ENCODE measurements at places on chromosomes 1 and 21.
A peak's percentile ranks its signal among the peaks of the same experiment; 100 is the strongest.

GRCh38 chr1:87335175-87335884 lies 6.7 kb downstream of the LMO4 start:
- H3K36me3 ChIP-seq: peaks cover 9% of the 10 kb centered on the region
- H3K27me3 ChIP-seq: peaks cover 30% of the 10 kb centered on the region
- H3K27ac ChIP-seq: peak overlapping the region; percentile 90
- H3K4me1 ChIP-seq: peaks cover 55% of the 10 kb centered on the region
- DNase-seq: peak; percentile 75

- H3K27ac ChIP-seq: peak overlapping the region; percentile 75
- peaks cover 2% of the 10 kb centered on the region for H3K36me3 ChIP-seq
- H3K27me3 ChIP-seq: no peaks in the 10 kb centered on the region
- no peaks in the 10 kb centered on the region for H3K4me1 ChIP-seq
- DNase-seq: no peak
- no peak overlapping the region for H3K4me3 ChIP-seq
These were observed 211.4 kb downstream of the PTPRC start for GRCh38 chr1:198850196-198850595.

DNA sequence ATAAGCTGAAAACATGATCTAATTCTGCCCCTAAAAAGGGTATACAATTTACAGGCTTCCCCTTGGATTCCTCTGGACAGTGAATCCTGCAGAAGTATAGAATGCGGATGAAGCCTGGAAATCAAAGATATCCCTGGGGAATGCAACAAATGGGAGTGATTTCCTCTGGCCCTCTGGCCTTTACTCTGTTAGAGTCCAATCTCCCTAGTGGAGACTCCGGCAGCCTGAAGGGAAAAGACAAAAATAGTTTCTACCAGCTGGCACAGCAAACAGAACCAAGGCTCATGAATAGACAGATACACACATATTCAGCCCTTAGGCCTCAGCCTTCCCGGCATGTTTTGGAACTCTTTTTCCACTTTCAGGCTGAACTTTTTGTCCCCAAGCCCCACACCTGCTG lies 3.9 kb upstream of the LRRC52 start:
- DNase-seq: no peak
- peaks cover 5% of the 10 kb centered on the region for H3K4me1 ChIP-seq
- no peak overlapping the region for H3K4me3 ChIP-seq
- H3K27ac ChIP-seq: no peak overlapping the region
- H3K36me3 ChIP-seq: no peaks in the 10 kb centered on the region
- H3K27me3 ChIP-seq: peaks cover 58% of the 10 kb centered on the region

DNA sequence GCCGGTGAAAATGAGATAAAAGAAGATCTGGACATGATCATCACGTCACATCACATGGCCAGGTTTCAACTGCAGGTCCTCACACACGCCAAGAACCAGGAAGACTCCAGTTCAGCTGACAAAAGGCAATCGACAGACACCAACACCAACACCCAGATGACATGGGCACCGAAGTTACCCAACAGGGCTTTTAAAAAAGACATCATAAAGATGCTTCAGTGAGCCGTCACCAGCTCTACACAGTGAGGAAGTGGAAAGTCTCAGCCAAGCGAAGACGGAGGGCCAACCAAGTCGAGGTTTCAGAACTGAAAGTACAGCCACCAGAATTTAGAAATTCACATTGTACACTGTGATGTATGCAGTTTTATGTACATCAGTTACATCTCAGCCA lies 154.3 kb upstream of the COL6A1 start:
- peak overlapping the region; percentile 33 for H3K4me3 ChIP-seq
- H3K36me3 ChIP-seq: no peaks in the 10 kb centered on the region
- H3K27me3 ChIP-seq: peaks cover under 1% of the 10 kb centered on the region
- DNase-seq: no peak
- no peak overlapping the region for H3K27ac ChIP-seq
- H3K4me1 ChIP-seq: peaks cover 18% of the 10 kb centered on the region

DNA sequence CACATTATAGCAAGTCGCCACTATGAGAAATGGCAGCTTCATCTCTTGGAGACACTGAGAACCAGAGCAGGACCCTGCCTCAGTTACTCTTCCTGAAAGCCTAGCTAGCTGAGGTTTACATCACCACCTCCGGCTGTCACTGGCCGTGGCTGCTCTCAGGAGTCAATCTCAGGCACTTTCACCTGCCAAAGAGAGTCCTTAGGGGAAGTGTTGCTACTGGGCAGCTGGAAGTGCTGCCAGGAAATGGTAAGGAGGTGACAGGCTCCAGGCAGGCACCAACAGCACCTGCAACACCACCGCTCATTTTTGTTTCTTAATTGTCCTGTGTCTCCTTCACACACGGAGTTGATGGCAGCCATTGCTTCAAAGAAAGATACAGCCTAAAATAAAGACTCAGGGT lies 92.5 kb downstream of the DSCAM start:
- H3K27me3 ChIP-seq: no peaks in the 10 kb centered on the region
- no peak overlapping the region for H3K4me3 ChIP-seq
- DNase-seq: no peak
- H3K36me3 ChIP-seq: no peaks in the 10 kb centered on the region
- no peak overlapping the region for H3K27ac ChIP-seq

DNA sequence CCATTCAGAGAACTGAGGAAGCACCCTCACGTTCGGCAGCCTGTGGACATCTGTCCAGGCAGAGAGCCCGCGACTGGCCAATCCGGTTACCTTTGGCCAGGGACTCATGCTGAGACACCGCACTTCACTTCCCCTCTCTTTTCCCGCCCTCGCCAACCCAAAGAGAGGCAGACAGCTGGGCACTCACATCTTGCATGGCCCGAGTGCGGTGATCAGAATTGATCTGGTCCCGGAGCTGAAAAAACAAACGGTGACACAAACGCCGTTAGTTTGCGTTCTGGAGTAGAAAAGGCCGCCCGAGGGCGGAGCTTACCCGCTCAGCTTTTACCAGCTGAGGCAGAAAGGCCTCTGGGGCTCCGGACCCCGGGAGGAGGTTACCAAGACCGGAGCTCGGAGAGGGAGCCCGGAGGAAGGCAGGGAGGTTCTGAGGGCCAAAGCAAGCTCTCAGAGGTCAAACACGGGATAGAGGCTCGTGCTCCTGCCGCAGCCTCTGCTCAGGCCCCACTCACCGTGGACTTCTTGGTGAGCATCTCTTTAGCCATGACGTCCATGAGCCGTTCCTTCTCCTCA lies 376 bp downstream of the SF3A3 start:
- H3K4me1 ChIP-seq: peaks cover 23% of the 10 kb centered on the region
- H3K4me3 ChIP-seq: peak overlapping the region; percentile 98
- no peaks in the 10 kb centered on the region for H3K27me3 ChIP-seq
- DNase-seq: peak; percentile 58
- H3K27ac ChIP-seq: peak overlapping the region; percentile 95

- DNase-seq: no peak
- H3K4me3 ChIP-seq: no peak overlapping the region
- no peaks in the 10 kb centered on the region for H3K36me3 ChIP-seq
These were observed 48.3 kb downstream of the SDC3 start for GRCh38 chr1:30860320-30860652.

- no peak for DNase-seq
- H3K27ac ChIP-seq: no peak overlapping the region
- no peaks in the 10 kb centered on the region for H3K36me3 ChIP-seq
- no peaks in the 10 kb centered on the region for H3K4me1 ChIP-seq
These were observed 544.3 kb downstream of the KCNT2 start for GRCh38 chr1:196063952-196064351.

- H3K27ac ChIP-seq: no peak overlapping the region
- peaks cover 6% of the 10 kb centered on the region for H3K27me3 ChIP-seq
- DNase-seq: no peak
- no peaks in the 10 kb centered on the region for H3K36me3 ChIP-seq
These were observed 11.4 kb upstream of the SELE start for GRCh38 chr1:169745015-169745861.

GRCh38 chr1:79791488-79792218 lies 785.1 kb upstream of the ADGRL4 start:
- no peaks in the 10 kb centered on the region for H3K36me3 ChIP-seq
- no peaks in the 10 kb centered on the region for H3K27me3 ChIP-seq
- no peak overlapping the region for H3K4me3 ChIP-seq
- no peak overlapping the region for H3K27ac ChIP-seq

GRCh38 chr1:2414297-2414958 lies 2.1 kb upstream of the PEX10 start:
- H3K36me3 ChIP-seq: no peaks in the 10 kb centered on the region
- peak; percentile 86 for DNase-seq
- peaks cover 53% of the 10 kb centered on the region for H3K4me1 ChIP-seq
- H3K27ac ChIP-seq: peak overlapping the region; percentile 94
- H3K4me3 ChIP-seq: peak overlapping the region; percentile 99
- no peaks in the 10 kb centered on the region for H3K27me3 ChIP-seq

DNA sequence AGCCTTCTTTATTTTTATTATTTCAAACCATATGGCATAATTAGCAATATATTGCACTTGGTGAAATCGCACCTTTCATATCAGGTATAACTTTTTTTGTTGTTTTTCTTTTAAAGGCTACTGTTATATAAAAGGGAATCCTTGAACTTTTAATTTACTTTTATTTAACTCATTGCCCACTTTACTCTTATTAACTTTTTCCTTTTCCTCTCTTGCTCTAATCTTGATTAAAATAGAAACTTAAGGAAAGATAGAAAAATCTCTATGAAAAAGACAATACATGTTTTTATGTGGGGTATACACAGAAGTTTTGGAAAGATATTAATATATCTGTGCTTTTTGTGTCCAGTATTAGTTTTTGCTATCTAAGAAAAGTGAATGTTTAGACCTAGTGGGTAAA lies 805.8 kb downstream of the USP25 start:
- DNase-seq: no peak
- no peaks in the 10 kb centered on the region for H3K27me3 ChIP-seq
- no peak overlapping the region for H3K27ac ChIP-seq
- no peaks in the 10 kb centered on the region for H3K36me3 ChIP-seq
- no peaks in the 10 kb centered on the region for H3K4me1 ChIP-seq

- H3K4me3 ChIP-seq: no peak overlapping the region
- no peaks in the 10 kb centered on the region for H3K36me3 ChIP-seq
- H3K4me1 ChIP-seq: peaks cover 9% of the 10 kb centered on the region
- no peak overlapping the region for H3K27ac ChIP-seq
- DNase-seq: no peak
These were observed 41.1 kb downstream of the TNFSF18 start for GRCh38 chr1:173009597-173009996.

- H3K36me3 ChIP-seq: no peaks in the 10 kb centered on the region
- H3K27me3 ChIP-seq: no peaks in the 10 kb centered on the region
- no peak overlapping the region for H3K4me3 ChIP-seq
- H3K27ac ChIP-seq: no peak overlapping the region
These were observed 24.6 kb downstream of the UBE4B start for GRCh38 chr1:10057343-10057742.

DNA sequence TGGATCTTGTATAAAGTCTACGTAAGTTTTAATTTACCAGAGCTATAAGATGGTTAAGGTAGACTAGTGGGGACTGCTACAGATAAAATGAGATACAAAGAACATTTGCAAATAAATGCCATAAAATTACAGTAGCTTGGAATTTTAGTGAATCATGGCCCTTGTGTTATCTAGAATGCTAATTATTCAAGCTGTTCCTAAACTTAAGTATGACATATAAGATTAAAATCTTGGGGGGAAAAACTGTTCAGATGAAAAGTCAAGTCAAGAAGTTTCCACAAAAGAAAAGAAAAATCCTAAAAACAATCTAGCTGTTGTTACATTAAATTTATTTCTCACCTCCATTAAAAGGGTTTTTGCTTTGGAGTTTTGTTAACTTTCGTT lies 51.7 kb downstream of the SIM2 start:
- peaks cover 31% of the 10 kb centered on the region for H3K27me3 ChIP-seq
- peaks cover 9% of the 10 kb centered on the region for H3K4me1 ChIP-seq
- no peak overlapping the region for H3K4me3 ChIP-seq
- no peaks in the 10 kb centered on the region for H3K36me3 ChIP-seq
- DNase-seq: no peak

DNA sequence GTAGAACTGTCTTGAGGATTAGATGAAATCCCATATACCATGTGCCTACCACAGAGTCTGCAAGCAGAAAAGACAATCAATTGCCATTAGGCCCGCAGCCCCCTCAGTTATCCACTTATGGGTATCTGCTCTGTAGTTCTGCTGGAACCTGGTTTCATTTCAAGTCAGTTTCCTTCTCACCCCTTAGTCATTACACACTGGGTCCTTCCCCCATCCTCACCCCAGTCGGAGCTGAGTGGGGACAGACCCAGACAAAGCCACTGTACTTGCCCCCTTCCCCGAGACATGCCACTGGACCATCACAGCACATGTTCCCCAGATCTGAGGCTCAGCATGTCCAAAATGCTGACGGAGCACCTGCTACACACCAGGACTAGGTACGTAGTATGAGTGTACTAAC lies 21.2 kb downstream of the PGLYRP3 start:
- no peaks in the 10 kb centered on the region for H3K36me3 ChIP-seq
- H3K27me3 ChIP-seq: peaks cover 21% of the 10 kb centered on the region
- H3K27ac ChIP-seq: no peak overlapping the region
- H3K4me1 ChIP-seq: peaks cover 28% of the 10 kb centered on the region

GRCh38 chr1:246008363-246008831 lies 498.7 kb downstream of the SMYD3 start:
- H3K4me3 ChIP-seq: no peak overlapping the region
- no peak overlapping the region for H3K27ac ChIP-seq
- no peaks in the 10 kb centered on the region for H3K27me3 ChIP-seq
- H3K4me1 ChIP-seq: no peaks in the 10 kb centered on the region
- no peaks in the 10 kb centered on the region for H3K36me3 ChIP-seq

DNA sequence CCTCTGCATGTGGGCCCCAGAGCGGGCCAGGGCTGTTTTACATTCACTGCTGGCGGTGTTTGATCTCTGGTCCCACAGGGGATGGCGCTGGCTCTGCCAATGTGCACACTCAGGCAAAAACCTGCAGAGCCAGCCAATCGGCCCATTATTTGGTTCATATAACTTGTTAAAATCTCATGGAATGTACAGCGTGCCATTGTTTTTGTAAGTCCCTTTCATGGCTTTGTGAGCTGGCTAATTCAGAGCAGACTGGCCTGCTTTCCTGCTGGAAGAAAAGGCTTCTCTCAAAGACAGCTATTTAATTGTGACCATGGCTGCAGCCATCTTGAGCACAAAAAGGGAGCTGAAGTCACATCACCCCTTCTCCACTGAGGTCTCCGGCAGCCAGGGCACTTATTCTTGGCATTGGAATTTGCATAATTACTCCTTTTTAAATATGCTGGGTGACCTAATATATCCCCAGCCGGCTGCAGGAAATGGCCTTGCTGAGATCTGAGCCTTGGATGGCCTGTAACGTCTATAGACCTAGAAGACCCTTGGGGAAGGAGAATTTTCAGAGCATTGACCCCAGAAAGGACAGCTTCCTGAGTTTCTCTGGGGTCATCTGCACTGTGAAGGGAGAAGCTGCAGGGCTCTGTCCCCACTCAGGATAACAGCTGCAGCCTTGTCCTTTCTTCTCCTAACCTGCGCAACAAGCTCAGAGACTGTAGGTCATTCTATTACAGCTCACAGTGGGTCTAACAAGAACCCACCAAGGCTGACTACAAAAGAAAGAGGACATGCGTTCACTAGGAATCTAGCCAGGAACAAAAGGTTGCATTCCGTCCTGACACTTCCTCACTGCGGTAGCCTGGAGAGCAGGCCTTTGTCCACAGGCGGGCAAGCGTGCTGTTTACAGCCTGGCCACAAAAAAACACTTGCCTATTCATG lies 45.8 kb downstream of the BCAR3 start:
- no peaks in the 10 kb centered on the region for H3K27me3 ChIP-seq
- no peaks in the 10 kb centered on the region for H3K36me3 ChIP-seq
- no peak overlapping the region for H3K27ac ChIP-seq
- no peaks in the 10 kb centered on the region for H3K4me1 ChIP-seq
- no peak for DNase-seq

Data from activated T-cell treated with anti-CD3 and anti-CD28 coated beads, Interleukin-2, amount 50 U/mL, for 72 hours (primary cell).